ENCODE measurements at places on chromosomes 12 and 14.
A peak's percentile ranks its signal among the peaks of the same experiment; 100 is the strongest.

DNA sequence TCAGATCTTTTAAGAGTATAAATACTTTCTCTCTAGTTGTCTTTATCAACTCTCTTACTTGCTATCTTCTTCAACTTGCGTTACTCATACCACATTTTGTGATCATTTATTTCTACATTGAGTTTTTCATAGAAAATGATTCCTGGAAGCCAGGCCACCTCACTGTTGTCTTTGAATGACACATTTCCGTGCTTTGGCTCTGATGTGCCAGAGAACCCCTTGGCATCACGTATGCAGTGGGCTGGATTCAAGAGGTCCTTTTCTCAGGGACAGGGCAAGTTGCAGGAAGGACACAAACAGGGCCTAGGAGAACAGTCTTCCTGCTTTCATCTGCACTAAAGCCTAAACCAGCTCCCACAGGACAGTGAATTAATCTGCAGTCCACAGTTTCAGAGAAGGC is 70.3 kb upstream of the PYGL start:
- no peak for DNase-seq

- DNase-seq, result peak; percentile 84
Observed at GRCh38 chr12:132582058-132582420, 28.3 kb downstream of the LRCOL1 start.

DNA sequence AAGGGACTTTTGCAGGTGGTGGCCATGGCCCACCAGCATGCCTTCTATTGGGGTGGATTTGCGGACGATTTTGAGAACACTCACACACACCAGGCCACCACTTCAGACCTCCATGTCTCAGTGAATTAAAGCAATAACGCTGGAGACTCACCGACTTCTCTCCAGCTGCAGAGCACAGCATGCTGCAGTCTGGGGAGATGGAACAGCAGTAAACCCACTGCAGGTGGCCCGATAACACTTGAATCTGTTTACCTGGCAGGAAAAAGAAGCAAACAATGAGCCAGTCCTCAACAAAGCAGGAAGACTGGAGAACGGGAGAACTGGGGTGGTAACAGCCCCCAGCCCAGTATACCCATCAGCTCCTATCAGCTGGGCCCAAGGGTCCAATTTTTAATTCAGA is 21.6 kb downstream of the RFC5 start:
- DNase-seq, result no peak

- DNase-seq, result no peak
Observed at GRCh38 chr12:53222806-53223261, 9.2 kb downstream of the RARG start.

- no peak for DNase-seq
Observed at GRCh38 chr12:17301544-17301943, 695.6 kb upstream of the LMO3 start.

DNA sequence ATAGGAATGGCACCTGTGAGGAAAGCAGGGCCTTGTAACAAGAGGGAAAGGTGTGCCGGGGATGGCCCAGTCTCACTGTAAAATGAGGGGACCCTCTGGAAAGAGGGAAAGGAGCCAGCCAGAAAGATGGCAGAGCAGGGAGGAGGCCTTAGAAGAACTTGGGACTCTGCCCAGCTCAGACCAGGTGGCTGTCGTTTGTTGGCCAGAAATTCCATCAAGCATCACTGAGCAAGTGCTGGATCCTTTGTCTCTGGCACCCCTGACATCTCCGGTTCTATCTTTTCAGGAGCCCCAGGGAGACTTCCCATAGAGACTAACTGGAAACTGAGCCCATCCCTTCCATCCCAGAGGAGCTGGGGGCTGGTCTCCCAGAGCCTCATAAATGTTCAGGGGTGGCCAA is 43.3 kb downstream of the DEGS2 start:
- no peak for DNase-seq

- no peak for DNase-seq
Observed at GRCh38 chr12:105736498-105736897, 402.3 kb downstream of the NUAK1 start.

DNA sequence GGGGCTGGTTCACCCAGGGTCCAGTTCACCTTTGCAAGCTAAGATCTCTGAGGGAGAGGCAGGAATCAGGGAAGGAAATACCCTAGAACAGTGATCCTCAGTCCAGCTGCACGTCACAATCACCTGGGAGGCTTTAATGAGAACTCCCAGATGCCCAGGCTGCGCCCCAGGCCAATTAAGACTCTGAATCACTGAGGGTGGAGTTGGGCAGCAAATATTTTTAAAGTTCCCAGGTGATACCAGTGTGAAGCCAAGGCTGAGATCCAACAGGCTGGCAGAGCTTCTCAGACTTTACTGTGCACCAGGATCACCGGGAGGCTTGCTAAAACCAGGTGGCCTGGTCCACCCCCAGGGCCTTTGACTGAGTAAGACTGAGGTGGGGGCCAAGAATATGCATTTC is 23.8 kb downstream of the MYL2 start:
- DNase-seq, result no peak
